ENCODE measurements at places on chromosomes 7 and 10. TPM values are rescaled to one million over a fixed set of nuclear protein-coding genes. Genes with fewer than 3 reads are reported as not detected.

DNA sequence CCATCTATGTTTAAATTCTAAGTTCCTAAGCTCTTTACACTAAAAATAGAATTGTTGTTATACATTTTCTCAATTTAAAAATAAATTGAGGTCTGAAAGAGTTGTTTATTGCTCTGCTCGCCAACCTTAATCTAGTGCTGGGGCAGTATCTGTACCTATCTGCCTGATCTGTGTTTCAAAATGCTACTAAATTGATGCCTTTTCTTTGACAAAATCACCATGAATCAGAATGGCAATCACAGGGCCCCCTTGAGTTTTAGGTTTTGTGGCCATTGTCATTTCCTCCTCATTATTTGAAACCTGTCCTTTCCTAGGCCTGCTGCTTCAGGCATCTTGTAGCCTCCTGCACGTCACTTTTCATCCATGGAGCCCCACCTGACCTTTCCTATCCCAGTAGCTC lies 301.5 kb downstream of the EXOC4 start:
- no peak for DNase-seq

The SPAM1 gene
- not detected for total RNA-seq

- no peak for DNase-seq
Measured at GRCh38 chr7:12207046-12207445, 4.0 kb upstream of the TMEM106B start.

The ASIC3 gene
- total RNA-seq = 5.9 TPM

GRCh38 chr10:80659289-80659688 lies 121.6 kb downstream of the SH2D4B start:
- no peak for DNase-seq

GRCh38 chr7:147418966-147419365 lies 1171.6 kb upstream of the C7orf33 start:
- no peak for DNase-seq

The COL28A1 gene
- 0.11 TPM for total RNA-seq

DNA sequence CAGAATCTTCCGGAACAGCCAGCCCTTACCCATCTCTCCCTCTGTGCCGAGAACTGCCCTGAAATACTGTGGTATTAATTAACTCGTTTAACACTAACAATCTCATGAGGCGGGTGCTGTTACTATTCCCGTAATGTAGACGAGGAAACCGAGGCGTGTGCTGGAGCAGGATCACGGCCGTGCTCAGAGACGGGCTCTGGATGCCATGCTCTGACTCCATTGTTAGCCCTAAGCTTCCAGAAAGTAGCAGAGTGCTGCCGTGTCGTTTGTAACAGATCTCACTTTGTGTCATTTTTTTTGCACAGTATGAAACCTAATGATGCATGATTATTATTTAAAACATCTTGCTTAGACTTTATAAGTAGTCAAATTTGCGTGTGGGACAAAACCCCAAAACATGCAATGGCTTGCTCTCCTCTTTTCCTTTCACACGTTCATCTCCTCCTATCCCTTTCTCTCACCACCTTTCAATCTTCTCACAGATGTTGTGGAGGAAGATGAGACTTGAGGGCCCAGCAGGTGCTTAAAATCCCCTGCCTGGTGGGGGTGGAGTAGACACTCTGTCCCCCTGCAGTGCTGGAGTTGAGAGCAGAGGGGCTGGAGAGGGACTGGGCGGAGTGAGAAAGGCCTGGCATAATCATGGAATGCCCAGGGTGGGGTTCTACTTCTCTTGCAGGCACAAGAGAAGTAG lies 482 bp upstream of the ACTR3C start:
- DNase-seq = no peak

GRCh38 chr10:16049050-16049449 lies 188.7 kb upstream of the MINDY3 start:
- no peak for DNase-seq

GRCh38 chr10:131792809-131793208 lies 108.0 kb upstream of the PPP2R2D start:
- no peak for DNase-seq

GRCh38 chr10:62870866-62871265 lies 54.7 kb upstream of the EGR2 start:
- DNase-seq = no peak

DNA sequence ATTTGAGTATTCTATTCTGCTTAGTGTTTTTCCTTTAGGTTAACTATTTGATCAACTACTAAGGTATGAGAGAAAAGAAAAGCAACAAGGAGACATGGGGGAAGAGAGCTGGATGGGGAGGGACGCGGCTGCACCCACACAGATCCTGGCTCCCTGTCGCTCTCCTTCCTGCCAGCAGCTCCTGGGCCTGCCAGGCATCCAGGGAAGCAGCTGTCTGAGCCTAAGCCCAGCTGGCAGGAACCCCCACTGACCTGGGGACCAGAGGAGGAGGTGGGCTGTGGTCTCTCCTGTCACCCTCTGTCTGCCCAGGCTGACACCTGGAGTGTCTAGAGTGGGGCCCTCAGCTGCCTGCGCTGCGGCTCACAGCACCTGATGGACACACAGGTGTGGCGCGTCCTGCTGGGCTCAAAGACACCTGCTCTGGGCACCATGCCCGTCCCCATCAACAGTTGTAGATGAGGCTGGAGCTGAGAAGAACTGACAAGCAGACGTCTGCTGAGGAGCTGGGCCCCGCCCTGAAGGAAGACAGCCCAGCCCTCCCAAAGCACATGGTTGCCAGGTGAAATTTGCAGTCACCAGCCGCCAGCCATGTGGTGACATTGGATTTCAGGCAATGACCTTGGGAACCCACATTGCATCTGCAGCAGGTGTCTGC lies 207.9 kb downstream of the PLXNA4 start:
- DNase-seq = no peak

DNA sequence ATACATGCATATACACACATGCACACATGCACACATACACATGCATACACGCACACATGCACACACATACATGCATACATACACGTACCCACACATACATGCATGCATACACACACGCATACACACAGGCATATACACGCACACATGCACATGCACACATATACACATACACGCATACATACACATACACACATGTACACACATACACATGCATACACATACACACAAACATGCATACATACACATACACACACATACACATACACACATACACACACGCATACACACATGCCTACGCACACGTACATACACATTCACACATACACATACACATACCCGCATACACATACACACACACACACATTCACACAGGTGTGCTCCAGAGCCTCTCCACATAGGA lies 81.0 kb upstream of the KMT2E start:
- no peak for DNase-seq

The AZGP1 gene
- not detected for total RNA-seq

GRCh38 chr10:101780818-101781654 lies 2.2 kb downstream of the NPM3 start:
- no peak for DNase-seq

The PPP1R3C gene
- 4.9 TPM for total RNA-seq

GRCh38 chr7:10685040-10685439 lies 288.6 kb upstream of the PHF14 start:
- DNase-seq = no peak

The ADCY1 gene
- 1.2 TPM for total RNA-seq

The HMX2 gene
- not detected for total RNA-seq

Measured in astrocyte (in vitro differentiated cells and primary cell).